Stimulated activated CD8-positive, alpha-beta memory T cell treated with anti-CD3 and anti-CD28 coated beads, Interleukin-15, amount 100 ng/mL, for 24 hours (primary cell): ENCODE measurements at places on chromosomes 13 and 19.

DNA sequence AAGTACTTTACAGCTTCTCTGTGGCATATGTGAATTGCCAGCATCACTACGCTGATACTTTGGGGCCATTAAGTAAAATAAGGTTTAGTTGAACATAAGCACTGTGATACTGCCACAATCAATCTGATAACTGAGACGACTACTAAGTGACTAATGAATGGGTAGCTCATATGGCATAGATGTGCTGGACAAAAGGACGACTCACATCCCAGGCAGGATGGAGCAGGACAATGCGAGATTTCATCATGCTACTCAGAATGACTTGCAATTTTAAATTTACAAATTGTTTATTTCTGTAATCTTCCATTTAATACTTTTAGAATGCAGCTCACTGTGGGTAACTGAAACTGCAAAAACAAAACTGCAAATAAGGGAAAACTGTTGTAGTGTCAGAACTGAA lies 13.6 kb downstream of the CCDC122 start:
- no peak for DNase-seq

DNA sequence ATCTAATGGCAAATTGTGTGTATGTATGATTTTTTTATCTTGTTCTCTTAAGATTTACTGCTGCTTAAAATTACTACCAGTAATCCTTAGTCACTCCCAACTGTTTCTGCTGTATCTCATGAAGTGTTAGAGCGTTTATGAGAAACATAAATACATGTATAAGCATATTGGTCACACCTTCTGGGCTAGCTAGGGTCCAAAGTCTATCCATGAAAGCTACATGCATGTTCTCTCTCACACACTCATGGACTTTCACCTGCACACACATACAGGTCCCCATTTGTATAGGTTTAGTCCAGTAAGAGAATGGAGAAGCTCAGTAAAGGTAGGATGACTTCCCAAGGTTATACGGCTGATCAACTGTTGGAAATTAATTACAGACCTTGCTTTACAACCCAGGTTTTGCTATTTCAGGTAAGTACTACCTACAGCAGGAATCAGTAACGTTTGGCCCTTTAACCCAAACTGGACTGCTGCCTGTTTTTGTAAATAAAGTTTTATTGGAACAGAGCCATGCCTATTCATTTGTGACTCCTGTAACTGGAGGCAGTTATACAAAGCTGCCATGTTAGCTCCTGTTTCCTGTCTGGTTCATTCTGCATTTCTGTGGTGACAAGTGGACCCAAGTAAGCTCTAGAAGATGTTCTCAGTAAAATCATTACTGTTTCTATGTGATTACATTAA lies 15.3 kb downstream of the METTL21C start:
- DNase-seq: no peak

- DNase-seq: no peak
These were observed 173.9 kb upstream of the SERP2 start for GRCh38 chr13:44199627-44200207.

GRCh38 chr19:33311326-33311682 lies 9.0 kb upstream of the CEBPA start:
- no peak for DNase-seq

- peak; percentile 55 for DNase-seq
These were observed 3.3 kb downstream of the CFD start for GRCh38 chr19:862581-863314.

DNA sequence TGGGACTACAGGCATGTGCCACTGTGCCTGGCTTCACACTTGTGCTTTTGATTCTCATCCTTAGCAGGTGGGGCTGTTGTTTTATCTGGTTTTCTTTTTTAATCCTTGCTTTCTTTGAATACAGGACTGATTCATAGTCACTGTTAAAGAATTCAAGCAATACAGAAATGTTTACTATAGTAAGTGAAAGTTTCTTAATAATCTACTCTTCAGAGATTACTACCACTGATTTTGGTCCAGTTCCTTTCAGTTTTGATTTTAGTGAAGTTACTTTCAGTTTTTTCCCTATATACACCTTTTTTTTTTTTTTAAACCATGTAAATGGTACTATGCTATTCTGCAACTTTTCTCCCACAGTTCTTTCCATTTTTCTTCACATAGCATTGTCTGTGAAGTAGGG lies 53.6 kb downstream of the GATAD2A start:
- DNase-seq: no peak

DNA sequence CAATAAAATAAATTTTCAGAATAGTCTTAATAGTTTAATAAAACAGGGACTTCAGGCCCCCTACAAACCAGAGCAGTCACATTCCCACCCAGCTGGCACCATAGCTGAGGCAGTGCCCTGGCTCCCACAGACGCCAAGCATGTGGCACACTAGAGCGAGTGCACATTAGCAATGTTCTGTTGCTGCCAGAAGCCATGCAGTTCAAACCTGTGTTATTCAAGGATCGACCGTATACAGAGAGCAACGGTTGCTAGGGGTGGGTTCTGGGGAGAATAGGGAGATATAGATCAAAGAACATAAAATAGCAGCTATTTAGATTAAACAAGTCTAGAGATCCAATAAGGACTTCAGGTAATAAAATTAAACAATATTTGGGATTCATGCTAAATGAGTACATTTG lies 419.3 kb upstream of the KLHL1 start:
- DNase-seq: no peak

- DNase-seq: no peak
These were observed 131.1 kb upstream of the HTR2A start for GRCh38 chr13:47027780-47028437.

GRCh38 chr19:14437578-14438140 lies 4.6 kb downstream of the PKN1 start:
- no peak for DNase-seq

- DNase-seq: no peak
These were observed 56.5 kb upstream of the HTR2A start for GRCh38 chr13:46953331-46953730.

DNA sequence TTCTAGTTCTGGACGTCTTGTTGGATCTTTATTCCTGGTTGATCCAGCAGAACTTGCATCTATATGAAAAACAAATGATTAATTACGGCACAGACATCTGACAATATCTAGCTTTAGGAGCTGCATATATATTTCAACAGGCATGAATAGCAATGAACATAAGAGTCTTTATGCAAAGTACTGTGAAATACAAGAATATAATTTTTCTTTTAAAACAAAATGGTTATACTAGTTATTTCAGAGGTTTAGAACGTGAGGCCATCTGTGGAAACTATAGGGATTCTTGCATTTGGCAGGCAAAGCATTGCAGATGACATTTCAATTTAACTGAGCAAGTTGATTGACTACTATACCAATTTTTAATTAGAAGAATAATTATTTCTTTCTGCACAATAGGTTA lies 40.5 kb downstream of the EFNB2 start:
- no peak for DNase-seq

DNA sequence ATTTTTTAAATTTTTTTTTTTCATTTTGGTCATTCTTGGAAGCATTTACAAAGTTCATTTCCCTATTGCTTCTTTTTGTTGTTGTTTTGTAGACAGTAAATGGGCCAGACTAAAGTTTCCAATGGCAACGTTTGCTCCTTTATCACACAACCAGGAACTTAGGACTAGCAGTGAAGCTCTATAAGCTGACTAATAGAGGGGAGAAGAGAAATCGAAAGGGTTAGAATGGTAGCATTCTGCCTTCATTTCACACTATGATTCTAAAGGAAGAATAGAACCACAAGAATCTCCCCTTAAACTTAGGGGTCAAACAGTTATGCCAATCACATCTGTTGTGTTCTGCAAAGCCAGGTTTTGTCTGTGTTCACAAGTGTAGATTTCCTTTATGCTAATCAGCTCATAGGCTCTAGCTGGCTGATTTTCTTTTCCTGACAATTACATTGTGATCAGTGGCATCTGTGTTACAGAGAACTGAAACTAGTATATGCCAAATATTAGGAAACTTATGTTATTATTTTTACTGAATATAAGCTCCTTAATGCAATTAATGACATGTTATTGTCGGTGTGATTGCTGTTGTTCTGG lies 467.3 kb downstream of the DACH1 start:
- no peak for DNase-seq

DNA sequence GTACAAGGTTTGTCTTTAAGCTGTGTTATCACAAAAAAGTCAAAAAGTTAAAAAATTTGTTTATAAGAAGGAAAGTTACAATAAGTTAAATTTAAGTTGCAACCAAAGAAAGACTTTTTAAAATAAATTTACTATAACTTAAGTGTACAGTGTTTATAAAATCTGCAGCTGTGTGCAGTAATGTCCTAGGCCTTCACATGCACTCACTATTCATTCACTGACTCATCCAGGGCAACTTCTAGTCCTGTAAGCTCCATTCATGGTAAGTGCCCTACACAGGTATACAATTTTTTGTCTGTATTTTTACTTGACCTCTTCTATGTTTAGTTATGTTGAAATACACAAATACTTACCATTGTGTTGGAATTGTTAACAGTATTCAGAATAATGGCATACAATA lies 667.9 kb upstream of the SLITRK5 start:
- DNase-seq: no peak

DNA sequence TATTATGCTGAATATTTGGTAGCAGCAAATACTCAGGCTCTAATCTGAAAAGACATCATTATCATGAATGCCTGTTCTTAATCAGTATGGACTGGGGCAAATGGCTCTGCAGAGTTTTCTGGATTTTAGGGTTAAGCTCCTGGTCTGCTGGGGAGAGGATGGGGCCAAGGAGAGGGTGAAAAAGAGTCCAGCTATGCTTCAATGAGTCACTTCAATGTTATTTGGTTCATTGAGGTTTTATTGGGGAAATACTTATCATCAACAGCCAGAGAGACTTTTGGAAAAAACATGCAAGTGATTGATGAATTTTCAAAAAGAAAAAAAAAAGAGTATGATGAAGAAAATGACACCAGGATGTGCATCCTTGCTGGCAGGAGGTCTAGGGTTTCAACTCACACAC lies 278.3 kb downstream of the UQCRFS1 start:
- DNase-seq: no peak

- DNase-seq: no peak
These were observed 11.5 kb downstream of the KLC3 start for GRCh38 chr19:45352062-45352461.

- DNase-seq: no peak
These were observed 47.3 kb upstream of the CLDN10 start for GRCh38 chr13:95505265-95505664.

DNA sequence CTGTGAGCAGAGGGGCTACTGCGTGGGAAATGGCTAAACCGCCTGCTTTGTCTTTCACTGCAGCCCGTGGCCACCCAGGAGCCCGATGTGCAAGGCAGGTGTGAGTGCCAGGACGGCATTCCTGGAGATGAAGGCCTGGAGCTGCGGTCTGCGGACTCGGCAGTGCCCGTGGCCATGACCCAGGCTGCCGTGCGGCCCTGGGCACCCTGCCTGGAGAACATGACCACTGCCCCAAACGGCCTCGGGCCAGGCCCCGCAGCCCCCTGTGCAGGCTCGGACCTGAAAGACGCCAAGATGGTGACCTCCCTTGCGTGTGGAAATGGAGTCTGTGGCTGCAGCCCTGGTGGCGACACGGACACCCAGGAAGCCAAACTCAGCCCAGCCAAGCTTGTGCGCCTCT lies 62.2 kb downstream of the SPATA13 start:
- no peak for DNase-seq

- DNase-seq: no peak
These were observed 61.3 kb downstream of the SLC7A9 start for GRCh38 chr19:32808236-32808635.

- DNase-seq: peak; percentile 12
These were observed 75.3 kb downstream of the CACNA1A start for GRCh38 chr19:13430790-13431582.

DNA sequence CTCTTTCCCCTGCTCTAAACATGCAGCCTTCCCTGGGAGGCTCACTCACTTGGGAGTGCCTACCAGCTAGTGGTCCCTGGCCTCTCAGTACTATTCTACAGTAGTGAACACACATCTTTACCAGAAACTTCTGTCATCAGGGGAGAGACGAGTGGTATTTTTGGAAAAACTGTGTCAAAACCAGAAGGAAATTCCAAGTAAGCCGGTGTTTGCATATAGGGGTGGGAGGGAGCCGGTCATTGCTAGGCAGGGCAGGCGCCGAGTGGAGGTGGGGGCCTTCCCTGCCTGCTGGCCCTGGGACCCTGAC lies 7.0 kb downstream of the RPS9 start:
- no peak for DNase-seq

- DNase-seq: no peak
These were observed 263.2 kb upstream of the SPRY2 start for GRCh38 chr13:80604098-80604497.

DNA sequence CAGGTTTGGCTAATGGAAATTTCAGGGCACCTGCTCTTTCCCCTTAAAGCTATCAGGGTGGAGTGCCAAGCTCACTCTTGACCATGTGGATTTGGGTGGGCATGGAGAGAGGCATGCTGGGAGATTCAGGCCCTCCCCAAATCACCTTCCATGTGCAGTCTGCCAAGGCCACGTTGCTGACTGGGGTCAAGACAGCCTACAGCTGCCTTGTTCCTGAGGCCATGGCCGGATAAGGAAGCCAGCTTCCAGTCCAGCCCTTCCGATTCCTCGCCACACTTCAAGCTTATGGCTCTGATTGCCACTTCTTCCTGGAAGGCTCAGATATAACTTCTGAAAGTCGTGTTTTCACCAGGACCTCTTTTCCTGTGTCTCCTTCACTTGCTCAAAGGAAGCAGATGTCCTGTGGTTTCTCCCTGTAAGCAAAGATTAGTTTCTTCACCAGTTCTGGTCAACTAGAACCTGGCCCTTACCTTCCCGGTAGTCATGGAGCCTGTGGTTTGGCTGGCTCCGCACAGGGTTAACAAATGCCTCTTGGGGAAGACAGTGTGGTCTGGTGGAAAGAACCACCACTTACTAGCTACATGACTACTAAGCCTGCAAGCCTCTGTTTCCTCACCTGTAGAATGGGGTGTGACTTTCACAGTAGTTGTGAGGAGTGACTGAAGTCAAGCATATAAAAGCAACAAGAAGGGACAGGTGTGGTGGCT lies 16.1 kb upstream of the TPT1 start:
- no peak for DNase-seq

DNA sequence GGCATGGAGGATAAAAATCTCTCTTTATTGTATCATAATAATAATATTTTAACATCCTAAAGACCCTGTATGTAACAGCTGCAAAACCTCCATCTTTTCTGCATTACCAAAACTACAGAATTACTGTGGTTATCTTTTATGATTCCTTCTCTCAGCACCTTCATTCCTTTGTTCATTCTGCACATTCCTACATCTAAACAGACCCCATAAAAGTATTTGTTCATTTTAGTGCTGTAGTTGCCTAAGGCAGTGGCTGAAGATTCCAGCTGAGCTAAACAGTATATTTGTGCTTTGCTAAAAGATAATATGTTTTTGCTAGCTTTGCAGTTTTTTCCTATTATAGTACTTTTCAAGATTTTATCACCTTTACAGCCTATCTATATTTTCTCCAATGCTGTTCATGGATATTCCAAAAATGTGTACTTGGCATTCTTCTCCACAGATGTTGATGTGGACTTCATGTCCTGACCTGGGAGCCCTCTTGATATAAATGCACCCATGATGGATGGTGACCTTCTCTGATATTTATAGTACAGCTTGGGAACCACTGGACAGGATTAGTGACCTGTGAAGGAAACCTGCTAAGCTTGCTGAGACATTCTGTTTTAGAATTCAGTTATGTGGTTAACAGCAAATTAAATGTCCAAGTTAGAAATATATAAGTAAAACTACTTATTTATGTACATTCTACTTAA lies 2832.9 kb upstream of the PCDH20 start:
- DNase-seq: no peak
